ENCODE measurements at places on chromosomes 1 and 21.
A peak's percentile ranks its signal among the peaks of the same experiment; 100 is the strongest.

DNA sequence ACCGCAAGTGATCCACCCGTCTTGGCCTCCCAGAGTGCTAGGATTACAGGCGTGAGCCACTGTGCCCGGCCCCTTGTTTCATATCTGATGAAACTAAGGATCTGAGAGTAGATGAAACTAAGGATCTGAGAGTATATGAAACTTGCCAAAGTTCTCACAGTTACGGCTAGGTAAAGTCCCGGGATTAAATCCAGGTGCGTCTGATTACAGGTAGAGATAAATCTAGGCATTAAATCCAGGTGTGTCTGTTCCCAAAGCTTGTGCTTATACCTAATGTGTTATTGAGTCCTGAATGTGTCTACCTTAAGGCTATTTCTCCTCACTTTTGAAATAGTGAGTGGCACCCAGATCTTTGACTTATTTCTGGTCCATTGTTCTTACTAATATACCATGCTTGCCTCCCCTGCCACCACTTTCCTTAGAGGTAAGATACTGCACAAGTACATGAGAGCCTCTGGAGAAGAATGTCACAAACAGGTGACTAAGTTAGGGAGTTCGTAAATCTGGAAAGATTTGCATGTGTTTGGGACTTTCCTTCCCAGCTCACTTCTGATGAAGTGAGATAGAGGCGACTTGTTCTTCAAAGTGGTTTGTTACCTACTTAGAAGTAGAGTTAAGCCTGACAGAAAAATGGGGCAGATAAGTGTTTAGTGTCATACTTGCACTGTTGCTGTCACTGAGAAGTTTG is 66.5 kb downstream of the AK4 start:
- no peak for DNase-seq

DNA sequence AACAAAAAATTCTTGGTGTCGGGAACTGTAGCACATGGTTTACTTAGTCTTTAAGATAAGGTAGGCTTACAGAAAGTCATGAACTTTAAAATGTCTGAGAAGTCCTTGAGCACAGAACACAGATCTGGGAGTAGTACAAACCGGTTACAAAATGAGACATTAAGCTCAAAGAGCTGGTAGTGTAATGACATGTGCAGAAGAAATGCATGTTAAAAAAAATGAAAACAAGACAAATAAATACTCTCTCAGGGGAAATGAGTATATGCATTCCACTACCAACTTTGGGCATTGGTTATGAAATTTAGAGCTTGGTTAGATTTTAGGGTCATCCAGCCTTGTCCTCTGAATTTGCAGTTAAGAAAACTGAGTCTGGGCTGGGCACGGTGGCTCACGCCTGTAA is 91.5 kb upstream of the F3 start:
- DNase-seq = no peak

DNA sequence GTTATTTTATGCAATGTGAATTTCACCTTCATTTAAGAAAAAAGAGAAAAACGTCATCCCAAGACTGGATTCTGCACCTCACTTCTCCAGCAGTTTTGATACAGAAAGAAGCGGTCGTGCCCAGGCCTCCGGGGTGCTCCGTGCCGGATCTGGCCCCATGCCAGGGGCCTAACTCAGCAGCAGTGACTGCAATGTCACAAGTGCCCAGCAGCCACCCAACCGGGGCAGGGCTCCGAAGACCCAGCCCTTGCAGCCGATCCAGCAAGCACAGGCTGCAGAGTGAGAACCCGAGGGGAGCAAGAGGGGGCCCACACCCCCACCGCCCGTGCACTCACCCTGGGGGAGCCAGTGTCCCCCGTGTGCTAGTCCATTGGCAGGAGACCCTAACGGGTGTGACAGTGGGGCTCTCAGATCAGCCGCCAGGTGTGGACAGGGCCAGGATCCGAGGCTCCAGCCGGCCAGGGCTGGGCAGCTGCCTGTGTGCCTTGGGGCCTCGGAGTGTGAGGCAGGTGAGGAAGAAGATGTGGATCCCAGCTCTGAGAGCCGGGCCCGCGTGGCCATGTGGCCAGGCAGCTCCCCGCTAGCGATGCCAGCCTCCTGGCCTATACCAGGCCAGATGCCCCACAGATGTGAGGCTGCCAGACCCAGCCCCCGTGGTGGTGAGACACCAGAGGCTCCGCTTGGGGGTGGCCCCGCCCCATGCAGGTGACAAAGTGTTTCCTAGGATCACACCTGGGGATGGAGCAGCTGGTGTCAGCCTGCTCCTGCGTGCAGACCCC is 60.6 kb downstream of the MEGF6 start:
- no peak for DNase-seq

GRCh38 chr1:180533266-180533987 is 25.3 kb upstream of the OVAAL start:
- peak; percentile 59 for DNase-seq

DNA sequence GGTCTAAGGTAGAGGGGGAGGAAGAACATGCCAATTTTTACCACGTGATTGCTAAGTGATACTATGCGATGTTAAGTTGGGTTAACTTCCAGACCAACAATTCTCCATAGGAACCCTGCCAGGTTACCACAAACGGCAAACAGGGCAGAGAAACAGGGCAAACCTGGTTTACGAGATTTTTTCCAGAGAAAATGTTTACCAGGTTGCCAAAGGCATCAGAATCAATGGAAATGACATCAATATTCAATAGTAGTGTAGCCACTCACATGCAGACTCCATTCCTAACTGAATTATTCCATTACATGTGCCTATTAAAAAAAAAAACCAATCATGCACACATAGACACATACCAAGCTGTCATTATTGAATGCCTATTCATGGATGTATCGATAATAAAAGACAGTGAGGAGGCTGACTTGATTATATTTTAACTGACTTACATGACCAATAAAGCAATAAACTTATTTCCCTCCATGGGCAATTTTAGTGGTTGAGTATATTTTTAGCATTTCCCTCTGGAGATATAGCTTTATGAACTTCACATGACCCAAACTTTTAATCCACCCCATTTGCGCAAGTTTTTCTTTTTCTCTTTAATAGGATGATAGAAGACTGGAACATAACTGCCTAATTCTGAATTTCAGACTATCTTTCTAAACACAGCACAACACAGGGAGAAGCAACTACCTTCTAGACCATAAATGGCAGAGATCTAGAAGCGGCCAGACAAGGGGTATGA is 40.5 kb upstream of the KCNE1 start:
- no peak for DNase-seq

DNA sequence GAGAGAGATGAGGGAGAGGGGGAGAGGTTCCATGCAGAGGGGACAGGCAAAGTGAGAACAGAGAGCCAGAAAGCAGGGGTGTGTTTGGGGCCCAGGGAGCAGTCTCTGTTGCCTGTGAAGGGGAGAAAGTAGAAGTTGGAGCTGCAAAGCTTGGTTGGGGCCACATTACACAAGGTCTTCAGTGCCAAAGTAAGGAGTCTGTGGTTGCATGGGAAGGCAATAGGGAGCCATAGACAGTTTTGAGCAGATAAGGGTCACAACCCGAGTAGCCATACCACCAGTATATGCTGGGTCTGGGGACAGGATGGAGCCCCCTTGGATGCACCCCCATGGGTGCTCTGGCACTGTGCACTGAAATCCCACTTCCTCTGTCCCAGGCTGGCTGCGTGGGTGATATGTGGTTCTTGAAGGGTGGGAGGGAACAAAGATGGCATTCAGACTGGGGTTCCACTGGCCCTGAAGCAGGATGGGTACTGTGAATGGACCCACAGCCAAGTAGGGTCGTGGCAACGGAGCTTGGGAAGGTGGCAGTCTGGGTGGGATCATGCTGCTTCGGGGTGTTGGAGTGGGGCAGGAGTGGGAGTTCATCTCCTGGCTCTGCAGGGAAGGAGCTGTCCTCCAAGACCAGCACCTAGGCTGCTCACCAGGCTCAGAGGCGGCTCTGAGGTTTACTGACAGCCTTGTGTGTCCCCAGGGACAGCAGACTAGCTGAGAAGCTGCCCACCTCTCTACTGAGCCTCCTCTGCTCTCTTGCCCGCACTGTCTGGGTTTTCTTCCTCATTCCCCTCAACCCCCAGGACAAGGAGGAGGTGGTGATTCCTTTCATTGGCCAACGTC is 12.1 kb downstream of the DRAXIN start:
- DNase-seq = no peak

DNA sequence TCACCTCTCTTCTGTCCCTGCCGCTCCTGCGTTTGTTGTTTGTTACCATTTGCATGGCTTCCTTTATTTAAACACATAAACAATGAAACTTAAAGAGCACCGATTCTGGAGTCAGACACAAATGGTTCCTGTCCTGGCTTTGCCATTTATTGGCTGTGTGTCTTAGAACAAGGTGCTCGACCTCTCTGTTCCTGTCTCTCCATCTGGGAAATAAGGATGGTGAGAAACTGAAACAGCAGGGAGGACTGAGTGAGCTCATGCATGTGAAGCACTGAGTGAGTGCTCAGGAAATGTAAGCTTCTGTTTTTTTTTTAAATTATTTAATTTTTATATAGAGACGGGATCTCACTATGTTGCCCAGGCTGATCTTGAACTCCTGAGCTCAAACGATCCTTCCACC is 148.2 kb upstream of the WNT4 start:
- no peak for DNase-seq

DNA sequence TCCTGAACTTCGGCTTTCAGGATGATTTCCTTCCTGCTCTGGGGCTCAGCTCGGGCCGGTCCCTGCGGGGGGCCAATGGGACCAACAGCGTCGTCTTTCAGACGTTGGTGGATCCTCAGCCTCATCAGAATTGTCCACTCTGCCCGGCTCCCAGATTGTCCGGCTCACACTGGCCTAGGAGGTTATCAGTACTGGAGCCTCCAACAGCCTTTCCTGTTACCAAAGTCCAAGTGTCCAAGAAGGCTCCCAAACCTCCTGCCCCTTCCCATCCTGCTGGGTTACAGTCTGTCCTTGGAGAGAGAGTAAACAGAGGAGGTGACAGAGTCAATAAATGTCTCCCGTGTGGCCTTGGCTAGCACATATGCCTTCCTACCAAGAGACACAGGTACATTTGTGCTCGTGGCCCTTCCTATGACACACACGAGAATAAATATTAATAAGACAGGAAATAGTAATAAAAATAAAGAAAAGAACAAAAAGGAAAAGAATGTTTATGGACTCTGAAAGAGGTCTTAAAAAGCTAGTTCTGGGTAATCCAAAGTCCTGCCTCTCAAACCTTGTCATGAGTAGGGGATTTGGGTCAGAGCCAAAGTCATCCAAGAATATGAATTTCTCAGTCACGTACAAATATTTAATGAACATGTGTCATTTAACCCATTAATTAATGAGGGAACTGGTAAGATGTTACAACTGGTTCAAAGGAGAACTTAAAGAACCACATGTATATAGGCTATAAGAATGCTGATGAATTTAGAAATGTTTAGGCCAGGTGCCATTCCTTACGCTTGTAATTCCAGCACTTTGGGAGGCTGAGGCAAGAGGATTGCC is 80.8 kb upstream of the SLC2A1 start:
- no peak for DNase-seq

DNA sequence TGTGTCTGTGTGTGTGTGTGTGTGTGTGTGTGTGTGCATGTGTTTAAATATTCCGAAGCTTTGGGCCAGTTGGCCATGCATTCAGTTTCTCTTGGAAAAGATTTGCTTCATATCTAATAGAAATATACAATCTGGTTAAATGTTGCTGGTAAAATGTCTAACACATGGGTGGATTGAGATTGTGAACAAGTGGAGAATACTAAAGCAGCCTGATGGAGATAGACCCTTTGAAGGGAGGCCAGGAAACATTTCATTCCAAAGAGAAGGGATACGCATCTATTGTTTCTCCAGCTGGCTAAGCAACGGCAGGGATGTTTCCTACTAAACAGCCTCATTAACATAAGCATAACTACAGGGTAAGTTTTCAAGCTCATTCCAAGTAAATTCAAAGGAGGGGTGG is 257.5 kb upstream of the PTBP2 start:
- DNase-seq = no peak

DNA sequence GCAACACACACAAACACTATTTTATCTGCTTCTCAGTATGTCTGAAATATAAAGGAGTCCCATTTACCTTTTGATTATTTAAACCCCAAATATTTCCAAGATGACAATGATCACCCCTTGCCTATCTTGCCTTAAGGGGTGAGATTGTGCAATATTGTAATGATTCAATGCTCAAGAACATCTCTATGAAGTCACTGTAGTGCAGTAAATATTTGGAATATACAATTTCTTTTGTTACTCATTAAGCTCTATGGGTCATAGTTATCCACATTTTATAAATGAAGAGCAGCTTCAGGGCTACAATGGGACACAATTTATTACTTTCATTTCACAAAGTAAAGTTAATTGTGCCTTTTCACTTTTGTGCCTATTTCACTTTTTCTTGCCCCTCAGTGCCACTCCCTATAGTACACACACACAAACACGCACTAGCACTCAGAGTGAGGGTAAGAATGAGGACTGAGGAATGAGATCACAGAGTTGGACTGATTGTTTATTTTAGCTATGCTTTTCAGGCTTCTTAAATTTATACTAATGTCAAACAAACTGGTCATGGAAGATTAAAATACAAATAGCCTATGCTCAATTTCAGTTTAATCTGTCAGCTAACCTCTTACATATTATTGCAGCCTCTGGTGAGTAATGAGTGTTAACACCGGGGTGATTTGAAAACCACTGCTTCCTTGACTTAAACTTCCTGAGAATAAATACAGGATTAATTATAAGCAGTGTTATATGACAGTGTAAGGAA is 521.0 kb upstream of the B3GALT2 start:
- DNase-seq = no peak

DNA sequence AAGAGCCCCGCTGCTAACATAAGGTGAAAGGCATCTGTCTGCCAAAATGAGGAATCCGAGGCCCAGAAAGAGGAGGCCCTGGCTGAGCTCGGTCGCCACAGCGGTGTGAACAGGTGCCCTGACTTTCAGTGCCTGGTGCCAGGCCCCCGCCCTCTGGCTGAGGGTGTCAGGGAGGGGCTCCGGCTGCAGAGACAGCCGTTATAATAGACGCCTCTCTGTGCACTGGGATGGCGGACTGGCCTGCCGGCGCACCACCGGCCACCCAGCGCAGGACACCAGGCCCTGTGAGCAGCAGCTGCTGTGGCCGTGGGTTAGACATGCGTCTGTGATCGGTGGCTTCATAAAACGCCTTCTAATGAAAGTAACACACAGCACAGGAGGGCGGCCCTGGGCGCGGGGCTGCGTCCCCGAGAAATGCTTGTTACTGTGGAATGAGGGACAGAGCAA is 51.4 kb upstream of the ACTRT2 start:
- peak; percentile 43 for DNase-seq

GRCh38 chr1:231724876-231725647 is 98.5 kb downstream of the DISC1 start:
- no peak for DNase-seq

GRCh38 chr21:26814386-26814785 is 30.8 kb downstream of the ADAMTS1 start:
- DNase-seq = no peak

- DNase-seq = peak; percentile 67
These were observed 82.0 kb upstream of the ROR1 start for GRCh38 chr1:63691701-63692425.

GRCh38 chr1:244836584-244836983 is 1.1 kb downstream of the COX20 start:
- DNase-seq = no peak

DNA sequence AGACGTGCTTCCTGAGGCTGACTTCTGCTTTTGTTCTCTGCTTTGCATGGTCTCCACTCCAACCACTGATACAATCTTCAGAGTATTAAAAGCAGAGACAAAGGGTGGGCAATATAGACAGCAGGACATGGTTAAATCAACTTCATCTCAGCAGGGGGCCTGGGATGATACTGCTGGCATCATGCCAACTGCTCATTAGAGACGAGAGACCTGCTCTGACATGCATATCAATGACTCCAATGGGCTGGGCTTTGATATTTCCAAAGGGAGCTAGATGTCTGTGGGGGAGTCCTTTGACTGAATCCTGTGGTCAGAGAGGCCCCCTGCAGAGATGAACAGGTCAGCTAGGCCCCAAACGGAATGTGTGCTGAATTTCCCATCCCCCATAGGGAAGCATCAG is 106.6 kb downstream of the ACTL8 start:
- no peak for DNase-seq
